T47D (cell line): ENCODE measurements at places on chromosomes 11 and 22.

GRCh38 chr11:61815790-61816735 lies 740 bp downstream of the FADS1 start:
- DNase-seq, result peak; percentile 79

GRCh38 chr22:23205339-23206049 lies 25.2 kb downstream of the BCR start:
- DNase-seq, result no peak

GRCh38 chr11:20110908-20111669 lies 49.2 kb downstream of the DBX1 start:
- peak; percentile 91 for DNase-seq

DNA sequence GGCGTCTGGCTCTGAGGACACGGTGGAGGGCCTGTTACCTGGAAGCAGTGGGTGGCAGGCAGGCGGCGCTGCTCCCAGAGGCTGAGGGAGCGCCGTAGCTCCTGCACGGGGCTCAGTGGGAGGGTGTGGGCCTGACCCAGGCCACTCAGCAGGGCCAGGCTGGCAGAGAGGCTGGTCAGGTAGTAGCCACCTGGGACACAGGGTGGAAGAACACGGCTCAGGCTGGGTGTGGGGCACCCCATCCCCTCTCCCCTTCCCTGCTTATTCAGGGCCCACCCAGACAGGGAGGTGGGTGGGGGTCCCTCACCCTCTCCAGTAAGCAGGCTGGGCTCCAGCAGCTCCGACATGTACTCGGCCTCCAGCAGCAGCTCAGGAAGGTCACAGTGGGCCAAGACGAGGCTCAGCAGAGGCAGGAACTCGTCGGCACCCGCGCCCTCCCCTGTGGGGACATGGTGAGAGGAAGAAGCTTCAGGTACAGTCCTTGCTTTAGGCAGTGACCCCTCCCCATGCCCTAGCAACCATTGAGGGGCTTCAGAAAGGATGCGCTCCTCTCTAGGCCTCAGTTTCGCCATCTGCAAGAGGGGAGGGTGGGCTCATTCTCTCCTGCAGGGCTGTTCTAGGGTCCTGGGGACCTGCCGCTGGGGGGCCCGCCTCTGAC lies 2.9 kb downstream of the RIN1 start:
- DNase-seq, result no peak

DNA sequence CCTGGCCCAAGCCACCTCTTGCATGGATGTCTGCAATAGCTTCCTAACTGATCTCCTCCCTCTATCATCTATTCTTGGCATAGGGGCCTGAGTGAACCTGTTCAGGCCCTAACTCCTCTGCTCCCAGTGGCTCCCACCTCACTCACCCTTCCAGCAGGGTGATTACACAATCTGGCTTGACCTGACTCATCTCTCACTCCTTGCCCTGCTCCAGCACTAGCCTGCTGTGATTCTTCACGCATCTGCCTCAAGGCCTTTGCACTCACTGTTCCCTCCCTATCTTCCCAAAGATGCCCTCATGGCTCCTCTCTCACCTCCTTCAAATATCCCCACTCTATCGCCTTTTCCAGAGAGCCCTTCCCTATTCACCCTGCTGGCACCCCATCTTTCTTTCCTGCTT lies 10.5 kb downstream of the SCN4B start:
- no peak for DNase-seq

- DNase-seq, result no peak
These were observed 21.9 kb downstream of the NEAT1 start for GRCh38 chr11:65444314-65445051.

- no peak for DNase-seq
These were observed 97.4 kb upstream of the THY1 start for GRCh38 chr11:119520400-119520799.

GRCh38 chr11:3616721-3617460 lies 24.9 kb downstream of the ART5 start:
- DNase-seq, result no peak
